ENCODE measurements at places on chromosomes 3 and 15.
A peak's percentile ranks its signal among the peaks of the same experiment; 100 is the strongest.

DNA sequence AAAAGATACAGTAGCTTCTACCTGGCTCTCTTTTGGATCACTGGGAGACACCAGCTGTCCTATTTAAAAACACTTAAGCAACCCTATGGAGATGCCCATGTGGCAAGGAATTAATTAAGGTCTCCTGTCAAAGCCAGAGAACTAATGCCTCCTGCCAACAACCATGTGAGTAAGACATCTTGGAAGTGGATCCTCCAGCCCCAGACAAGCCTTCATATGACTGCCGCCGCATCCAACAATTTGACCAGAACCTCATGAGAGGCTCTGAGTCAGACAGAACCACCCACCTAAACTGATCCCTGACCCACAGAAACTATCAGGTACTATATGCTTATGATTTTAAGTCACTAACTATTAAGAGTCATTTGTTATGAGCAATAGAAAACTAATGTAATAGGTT, 22.3 kb downstream of the IFT80 start:
- DNase-seq, result no peak

DNA sequence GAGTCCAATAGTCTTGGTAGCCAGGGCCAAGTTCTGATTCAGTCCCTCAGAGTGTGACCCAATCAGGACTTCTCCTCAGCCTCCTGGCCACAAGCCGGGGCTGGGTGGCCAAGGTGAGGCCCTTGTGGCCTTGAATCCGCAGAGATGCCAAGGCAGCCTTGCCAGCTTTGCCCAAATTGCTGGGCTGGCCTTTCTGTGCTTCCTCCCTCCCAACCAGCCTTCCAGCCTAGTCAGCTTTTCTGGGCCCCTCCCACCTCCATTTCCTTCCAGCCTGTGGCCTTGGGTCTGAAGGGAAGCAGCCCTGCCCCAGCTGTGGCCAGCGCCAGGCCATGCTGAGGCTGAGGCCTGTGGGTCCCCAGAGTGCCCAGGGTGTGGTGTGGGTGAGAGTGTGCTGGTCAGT, 34.3 kb upstream of the ANKDD1A start:
- DNase-seq, result peak; percentile 85

DNA sequence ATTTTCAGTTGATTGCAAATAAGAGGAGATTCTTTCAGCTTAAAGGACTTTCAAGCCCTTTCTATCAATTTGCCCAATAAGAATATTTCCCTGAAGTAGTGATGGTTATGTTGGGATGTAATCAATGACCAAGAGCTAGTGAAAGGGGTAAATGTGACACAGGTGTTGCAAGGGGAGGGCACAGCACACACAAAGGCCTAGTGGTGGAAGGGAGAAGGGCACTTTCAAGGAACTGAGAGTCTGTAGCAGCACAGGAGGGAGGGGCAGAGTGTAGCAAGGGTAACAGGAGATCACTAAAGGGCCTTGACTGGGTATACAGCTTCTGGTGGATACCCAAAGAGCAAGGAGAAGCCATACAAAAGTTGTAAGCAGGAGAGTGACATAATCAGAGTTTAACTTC, 217.8 kb upstream of the ARHGEF26 start:
- DNase-seq, result no peak

- no peak for DNase-seq
Measured at GRCh38 chr3:188236271-188236670, 82.3 kb downstream of the LPP start.

- DNase-seq, result no peak
Measured at GRCh38 chr3:147407498-147408187, 1.3 kb upstream of the ZIC4 start.

DNA sequence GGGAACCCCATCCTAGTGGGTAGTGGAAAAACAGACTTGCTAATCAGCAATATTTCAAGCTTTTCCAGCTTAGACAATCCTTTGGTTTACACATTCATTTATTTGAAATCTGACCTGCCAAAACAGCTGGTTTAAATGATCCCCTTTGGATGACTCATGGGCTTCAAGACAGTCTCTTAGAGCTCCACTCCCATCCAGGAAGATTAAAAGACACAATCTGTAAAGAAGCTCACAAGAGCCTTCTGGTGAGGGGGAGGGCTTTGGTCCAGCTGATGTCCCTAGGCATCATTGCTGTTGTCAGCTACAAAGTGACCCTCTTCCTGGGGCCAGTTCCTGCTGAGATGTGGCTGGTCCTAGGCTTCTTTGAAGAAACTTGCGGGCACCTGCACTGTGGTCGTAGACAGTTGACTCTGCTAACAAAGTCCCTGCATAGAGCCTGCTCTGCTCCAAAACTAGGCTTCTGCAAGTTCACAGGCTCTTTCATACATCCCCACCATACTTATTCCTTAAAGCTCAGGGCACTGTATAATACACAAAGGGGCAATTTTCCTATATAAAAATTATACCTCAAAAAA, 73.7 kb downstream of the IGSF11 start:
- DNase-seq, result no peak

DNA sequence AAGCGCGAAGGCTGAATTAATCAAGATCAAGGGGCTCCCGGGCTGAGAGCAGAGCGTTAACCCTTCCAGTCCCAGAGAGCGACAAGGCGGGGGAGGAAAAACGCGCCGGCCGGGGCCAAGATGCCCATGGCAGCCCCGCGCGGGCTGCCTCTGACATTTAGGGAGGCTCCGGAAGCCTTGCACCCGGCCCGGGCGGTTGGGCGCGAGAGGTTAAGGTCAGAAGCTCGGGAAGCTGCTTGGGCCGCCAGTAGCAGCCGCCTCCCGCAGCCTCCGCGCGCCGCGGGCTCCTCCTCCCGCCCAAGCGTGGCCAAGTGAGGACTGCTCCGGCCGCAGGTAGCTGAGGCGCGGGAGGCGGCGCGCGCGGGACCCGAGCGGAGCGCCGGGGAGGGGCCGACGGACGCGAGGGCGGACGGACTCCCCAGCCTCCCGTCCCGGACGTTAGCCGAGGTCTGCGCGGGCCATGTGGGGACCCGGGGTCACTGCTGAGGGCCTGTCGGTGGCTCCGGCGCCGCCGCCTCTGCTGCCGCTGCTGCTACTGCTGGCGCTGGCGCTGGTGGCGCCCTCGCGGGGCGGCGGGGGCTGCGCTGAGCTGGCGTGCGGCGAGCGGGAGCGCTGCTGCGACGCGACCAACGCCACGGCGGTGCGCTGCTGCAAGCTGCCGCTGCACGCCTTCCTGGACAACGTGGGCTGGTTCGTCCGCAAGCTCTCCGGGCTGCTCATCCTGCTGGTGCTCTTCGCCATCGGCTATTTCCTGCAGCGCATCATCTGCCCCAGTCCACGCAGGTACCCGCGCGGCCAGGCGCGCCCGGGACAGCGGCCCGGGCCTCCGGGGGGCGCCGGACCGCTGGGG, at the start of gene C3orf80:
Gene C3orf80 (plus strand): TSS at position 247 of the 850 bp plus-strand sequence. CDS start 214 bp downstream, at position 461.
- DNase-seq, result peak; percentile 83

GRCh38 chr3:43215663-43216275, 70.6 kb upstream of the SNRK start:
- DNase-seq, result no peak

DNA sequence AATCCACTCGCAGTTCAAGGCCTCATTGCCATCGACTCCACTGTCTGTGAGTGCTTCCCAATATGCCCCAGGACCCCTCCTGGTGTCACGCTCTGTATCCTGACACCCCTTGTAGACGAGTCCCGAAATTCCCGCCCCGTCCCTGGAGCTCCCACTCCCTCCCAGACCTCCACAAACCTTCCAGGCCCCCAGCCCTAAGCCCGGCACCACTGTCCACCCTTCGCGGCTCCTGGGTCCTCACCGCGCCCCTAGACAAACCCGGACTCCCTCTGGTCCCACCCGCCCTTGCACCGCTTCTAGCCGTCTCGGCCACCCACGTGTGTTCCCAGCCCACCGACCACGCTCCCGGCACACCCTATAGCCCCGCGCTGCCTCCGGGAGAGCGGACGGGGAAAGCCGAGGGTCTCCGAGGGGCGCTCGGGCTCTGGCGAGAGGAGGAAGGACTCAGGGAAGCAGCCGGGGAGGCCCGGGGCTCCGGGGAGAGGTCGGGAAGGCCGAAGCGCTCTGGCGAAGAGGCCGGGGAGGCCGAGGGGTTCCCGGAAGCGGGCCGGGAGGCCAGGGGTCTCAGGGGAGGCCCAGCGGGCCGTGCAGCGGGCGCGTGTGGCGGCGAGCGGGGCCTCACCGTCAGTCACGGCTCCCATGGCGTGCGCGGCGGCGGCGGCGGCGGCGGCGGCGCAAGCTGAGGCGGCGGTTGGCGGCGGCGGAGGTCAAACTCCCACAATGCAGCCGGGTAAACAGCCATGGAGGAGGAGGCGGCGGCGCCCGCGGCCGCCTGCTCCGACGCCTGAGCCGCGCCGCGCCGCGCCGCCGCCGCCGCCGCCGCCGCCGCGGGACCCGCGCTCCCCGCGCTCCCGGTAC, at the start of the genes ATXN7 and THOC7:
Gene ATXN7 (plus strand): TSS at position 718 of the 858 bp plus-strand sequence. CDS start 48,732 bp downstream, outside the sequence.
Gene THOC7 (minus strand): TSS at position 656 of the 858 bp plus-strand sequence. CDS start 15 bp downstream, at position 641.
- DNase-seq, result peak; percentile 78

- DNase-seq, result no peak
Measured at GRCh38 chr15:37375519-37375918, 275.2 kb upstream of the MEIS2 start.

DNA sequence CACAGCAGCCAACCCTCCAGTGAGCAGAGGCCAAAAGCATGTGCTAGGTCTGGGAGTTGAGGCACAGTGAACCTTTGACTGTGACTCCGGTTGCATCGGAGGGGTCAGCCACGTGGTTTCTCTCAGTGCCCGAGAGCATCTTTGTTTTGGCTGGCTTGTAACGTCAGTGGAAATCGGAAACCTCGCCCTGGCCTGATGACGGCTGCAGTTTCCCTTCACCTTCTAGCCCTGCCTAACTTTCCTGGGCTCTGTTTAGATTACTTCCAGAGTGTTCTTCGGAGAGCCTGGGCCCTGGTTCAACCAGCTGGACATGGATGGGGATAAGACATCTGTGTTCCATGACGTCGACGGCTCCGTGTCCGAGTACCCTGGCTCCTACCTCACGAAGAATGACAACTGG, 56.6 kb downstream of the MESD start:
- DNase-seq, result peak; percentile 66

GRCh38 chr3:56089739-56090138, 378.5 kb downstream of the ERC2 start:
- DNase-seq, result no peak

GRCh38 chr15:56343879-56344278, 21.3 kb upstream of the TEX9 start:
- no peak for DNase-seq

DNA sequence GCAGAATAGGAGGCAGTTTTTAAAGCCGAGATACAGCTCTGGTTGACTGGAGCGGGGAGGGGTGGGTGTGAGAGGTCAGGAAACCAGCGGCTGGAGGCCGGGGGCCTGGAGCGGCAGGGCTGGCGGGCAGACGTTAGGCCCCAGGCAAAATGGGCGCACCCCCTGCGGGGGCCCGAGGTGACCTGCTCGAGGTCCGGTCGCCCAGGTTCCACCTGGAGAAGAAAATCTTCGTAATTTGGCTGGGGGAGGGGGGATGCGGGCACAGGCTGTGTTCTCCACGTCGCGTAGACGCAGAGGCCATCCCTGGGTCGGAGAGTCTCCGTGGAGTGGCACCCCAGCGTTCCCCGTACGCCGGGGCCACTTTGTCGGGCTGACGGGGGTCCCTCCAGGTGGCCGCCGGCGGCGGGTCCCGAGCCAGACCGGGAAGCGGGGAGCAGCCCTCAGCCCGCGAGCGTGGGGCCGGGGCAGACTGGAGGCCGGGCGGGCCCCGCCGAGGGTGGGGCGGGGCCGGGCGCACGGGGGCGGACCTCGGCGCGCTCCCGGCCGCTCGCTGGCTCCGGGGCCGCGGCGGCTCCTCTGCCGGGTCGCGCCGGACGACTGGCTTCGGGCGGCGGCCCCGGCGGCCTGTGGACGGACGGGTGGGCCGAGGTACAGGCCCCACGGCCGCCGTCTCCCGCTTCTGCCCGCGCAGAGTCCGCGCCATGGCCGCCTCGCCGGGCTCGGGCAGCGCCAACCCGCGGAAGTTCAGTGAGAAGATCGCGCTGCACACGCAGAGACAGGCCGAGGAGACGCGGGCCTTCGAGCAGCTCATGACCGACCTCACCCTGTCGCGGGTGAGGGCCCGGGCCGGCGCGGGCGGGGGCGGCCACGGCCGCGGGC, at the start of gene CRTC3:
Gene CRTC3 (plus strand): TSS at position 553 of the 879 bp plus-strand sequence. CDS start 149 bp downstream, at position 702.
- DNase-seq, result peak; percentile 67

GRCh38 chr3:149555927-149556326, 81.4 kb downstream of the TM4SF4 start:
- DNase-seq, result no peak

DNA sequence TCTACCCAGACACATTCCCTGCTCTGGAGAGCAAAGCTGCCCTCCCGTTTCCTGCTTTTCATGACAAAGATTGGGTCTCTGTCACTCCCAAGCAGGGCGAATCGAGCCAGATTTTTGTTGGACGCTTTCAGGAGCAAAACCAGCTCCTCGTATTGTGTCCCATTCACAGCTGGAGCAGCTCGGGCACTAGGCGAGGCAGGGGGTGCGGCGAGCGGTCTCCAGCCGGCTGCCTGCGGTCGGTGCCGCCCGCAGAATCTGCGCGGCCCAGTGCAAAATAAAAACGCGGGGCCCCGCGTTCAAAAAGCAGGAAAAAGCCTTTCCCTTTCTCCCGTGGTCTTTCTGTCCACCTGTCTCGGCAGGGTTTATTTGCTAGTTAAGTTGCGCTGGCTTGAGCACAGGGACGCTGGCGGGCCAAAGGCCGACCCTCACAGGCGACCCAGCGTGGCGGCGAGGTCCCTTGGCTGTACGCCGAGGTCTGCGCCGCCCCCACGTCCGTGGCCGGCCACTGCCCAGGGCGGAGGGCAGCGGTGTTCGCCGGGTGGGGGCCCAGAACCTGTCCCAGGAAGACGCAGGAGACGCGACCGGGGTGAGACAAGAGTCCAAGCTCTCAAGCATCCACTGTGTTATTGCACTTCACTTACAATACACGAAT, 71.2 kb downstream of the CYP19A1 start:
- DNase-seq, result peak; percentile 55

GRCh38 chr15:44541282-44541958, 4.5 kb downstream of the EIF3J start:
- DNase-seq, result no peak

GRCh38 chr3:158465074-158465473, 105.9 kb upstream of the MLF1 start:
- DNase-seq, result no peak

- DNase-seq, result peak; percentile 12
Measured at GRCh38 chr15:90114451-90114901, 12.2 kb upstream of the IDH2 start.

GRCh38 chr15:82829234-82829633, 19.8 kb downstream of the WHAMM start:
- DNase-seq, result no peak

- no peak for DNase-seq
Measured at GRCh38 chr3:187368251-187369088, at the start of gene RTP4. Gene RTP4, plus strand, starts transcription at chr3:187368385. Its CDS starts 57 bp downstream, at chr3:187368442.

GRCh38 chr15:101057841-101058407, 138.8 kb downstream of the LRRK1 start:
- no peak for DNase-seq

GRCh38 chr3:160413613-160414248, 14.3 kb downstream of the SMC4 start:
- peak; percentile 72 for DNase-seq

DNA sequence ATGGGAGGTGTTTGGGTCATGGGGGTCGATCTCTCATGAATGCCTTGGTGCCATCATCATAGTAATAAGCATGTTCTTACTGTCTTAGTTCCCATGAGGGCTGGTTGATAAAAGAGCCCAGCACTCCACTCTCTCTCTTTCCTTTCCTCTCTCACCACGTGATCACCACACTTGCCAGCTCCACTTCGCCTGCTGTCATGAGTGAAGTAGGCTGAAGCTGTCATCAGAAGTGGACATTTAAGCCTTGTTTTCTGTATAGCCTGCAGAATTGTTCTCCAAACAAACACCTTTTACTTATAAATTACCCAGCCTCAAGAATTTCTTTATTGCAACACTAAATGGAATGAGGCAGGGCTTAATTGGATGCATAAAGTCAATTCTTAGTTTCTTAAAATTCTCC, 6.1 kb downstream of the OR5H1 start:
- no peak for DNase-seq
